Activated T-cell treated with anti-CD3 and anti-CD28 coated beads, Interleukin-2, amount 50 U/mL, for 72 hours (primary cell): ENCODE measurements at places on chromosomes 7 and 10. TPM values are rescaled to one million over a fixed set of nuclear protein-coding genes. Genes with fewer than 3 reads are reported as not detected.

TMEM229A gene
- not detected for total RNA-seq

- no peaks in the 10 kb centered on the region for H3K36me3 ChIP-seq
- H3K4me3 ChIP-seq = no peak overlapping the region
- H3K4me1 ChIP-seq = no peaks in the 10 kb centered on the region
- no peak for DNase-seq
- H3K27ac ChIP-seq = no peak overlapping the region
These were observed 260.8 kb downstream of the SKAP2 start for GRCh38 chr7:26603631-26604030.

- no peak overlapping the region for H3K27ac ChIP-seq
- peaks cover 37% of the 10 kb centered on the region for H3K27me3 ChIP-seq
- no peak for DNase-seq
- no peaks in the 10 kb centered on the region for H3K36me3 ChIP-seq
- no peaks in the 10 kb centered on the region for H3K4me1 ChIP-seq
These were observed 14.2 kb downstream of the EBF3 start for GRCh38 chr10:129949891-129950291.

GRCh38 chr10:128310971-128311658 is 184.9 kb upstream of the MKI67 start:
- no peaks in the 10 kb centered on the region for H3K4me1 ChIP-seq
- H3K4me3 ChIP-seq = no peak overlapping the region
- no peaks in the 10 kb centered on the region for H3K27me3 ChIP-seq
- DNase-seq = no peak

EPO gene
- total RNA-seq = 0.19 TPM
